Activated naive CD4-positive, alpha-beta T cell (primary cell): ENCODE measurements at places on chromosomes 2 and 18.

DNA sequence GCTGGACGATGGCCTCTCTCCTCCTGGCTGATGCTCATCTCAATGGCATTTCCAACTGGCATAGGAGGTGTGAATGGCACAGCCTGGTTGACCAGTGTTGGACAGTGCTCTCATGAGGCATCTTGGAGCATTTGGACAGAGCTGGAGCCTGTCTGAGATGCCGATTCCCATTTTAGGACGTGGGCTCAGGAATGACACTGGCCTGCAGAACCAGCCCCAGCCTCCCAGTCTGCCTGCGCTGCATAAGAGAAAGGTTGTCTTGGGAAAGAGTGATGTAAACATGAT is 118.2 kb upstream of the COPS8 start:
- DNase-seq = no peak

- DNase-seq = peak; percentile 27
Measured at GRCh38 chr2:169141713-169142352, 72.5 kb downstream of the DHRS9 start.

DNA sequence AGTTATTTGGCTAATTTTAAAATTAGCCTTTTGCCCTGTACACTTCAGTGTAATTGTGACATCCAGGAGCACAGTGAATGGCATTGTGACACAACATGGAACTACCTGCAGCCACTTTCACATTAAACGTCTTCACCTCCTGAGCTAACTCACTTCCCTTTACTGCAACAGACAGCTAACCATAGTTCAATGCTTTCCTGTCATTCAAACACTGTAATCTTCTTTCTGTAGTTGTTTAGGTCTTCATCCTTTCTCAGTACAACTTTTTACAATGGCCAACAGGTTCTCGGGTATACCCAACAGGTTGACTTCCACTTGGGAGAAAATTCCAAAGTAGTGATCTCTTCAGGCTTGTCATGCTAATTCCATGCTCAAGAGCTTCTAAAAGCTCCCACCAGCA is 8.6 kb upstream of the AGPS start:
- no peak for DNase-seq

DNA sequence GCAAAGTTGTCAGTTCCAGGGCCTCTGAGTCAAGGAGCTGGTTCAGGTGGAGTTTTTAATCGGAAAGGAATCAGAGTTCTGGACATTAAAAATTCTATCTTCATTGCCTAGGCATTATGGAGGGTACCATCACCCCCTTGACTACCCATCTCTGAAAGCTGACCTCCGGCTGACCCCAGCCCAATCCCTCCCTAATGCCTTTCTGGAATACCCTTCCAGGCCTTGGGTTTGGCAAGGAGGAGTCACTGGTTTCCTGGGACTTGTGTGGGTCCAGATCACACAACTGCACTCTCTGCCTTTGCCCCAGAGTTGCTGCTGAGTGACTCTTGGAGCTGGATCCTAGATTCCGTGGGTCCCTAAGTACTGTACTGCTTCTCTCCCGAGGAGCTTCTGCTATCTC is 1.0 kb upstream of the OSR1 start:
- no peak for DNase-seq

GRCh38 chr2:64932371-64933216 is 56.6 kb upstream of the SLC1A4 start:
- no peak for DNase-seq

- DNase-seq = no peak
Measured at GRCh38 chr2:8627692-8628085, 54.2 kb upstream of the ID2 start.

GRCh38 chr18:48111587-48111986 is 181.1 kb upstream of the SMAD2 start:
- DNase-seq = no peak

GRCh38 chr2:157895531-157895930 is 19.4 kb upstream of the ACVR1 start:
- no peak for DNase-seq

GRCh38 chr2:23692851-23693605 is 233.9 kb downstream of the ATAD2B start:
- no peak for DNase-seq

DNA sequence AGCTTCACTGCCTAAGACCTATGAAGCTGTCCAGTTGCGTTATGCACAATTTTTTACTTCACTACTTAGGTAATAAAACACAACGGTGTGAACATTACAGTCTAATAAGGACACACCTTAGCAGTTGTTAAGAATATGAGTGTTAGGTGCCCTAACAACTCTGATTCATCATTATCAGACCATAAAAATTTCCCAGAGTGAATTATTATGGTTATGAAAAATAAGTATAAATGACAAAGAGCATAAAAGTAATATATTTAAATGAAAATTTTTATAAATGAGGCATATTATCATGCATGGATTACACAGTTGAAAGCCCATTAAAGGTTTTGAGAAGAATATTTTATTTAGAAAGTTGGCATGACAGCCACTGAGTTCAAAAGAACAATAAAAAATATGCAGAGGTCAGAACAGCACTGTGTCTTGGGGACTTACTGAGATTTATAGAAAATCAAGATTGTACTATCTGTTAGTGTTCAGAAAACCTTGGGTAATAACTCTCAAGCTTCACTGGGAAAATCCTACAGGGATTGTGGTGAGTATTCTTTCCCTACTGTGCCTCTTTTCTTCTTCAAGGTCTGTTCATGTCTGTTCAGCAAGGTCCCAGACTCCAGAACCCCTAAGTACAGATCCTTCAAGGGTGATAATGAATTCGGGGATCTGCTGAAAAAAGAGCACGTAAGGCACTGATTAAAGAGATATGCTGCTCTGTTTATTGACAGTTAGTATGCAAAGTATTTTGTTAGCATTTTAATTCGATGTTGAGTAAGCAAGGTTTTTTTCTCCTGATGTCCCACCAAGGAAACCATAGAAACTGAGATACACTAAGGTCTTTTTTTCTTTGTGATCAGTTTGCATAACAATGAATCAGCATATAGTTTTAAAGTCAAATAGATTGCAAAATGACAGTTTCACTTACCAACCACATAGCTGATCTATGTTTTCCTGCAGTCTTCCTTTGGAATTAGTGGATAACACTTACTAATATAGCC is 250.0 kb downstream of the DSEL start:
- no peak for DNase-seq

GRCh38 chr2:241944821-241945220 is 75.3 kb downstream of the RTP5 start:
- DNase-seq = no peak

DNA sequence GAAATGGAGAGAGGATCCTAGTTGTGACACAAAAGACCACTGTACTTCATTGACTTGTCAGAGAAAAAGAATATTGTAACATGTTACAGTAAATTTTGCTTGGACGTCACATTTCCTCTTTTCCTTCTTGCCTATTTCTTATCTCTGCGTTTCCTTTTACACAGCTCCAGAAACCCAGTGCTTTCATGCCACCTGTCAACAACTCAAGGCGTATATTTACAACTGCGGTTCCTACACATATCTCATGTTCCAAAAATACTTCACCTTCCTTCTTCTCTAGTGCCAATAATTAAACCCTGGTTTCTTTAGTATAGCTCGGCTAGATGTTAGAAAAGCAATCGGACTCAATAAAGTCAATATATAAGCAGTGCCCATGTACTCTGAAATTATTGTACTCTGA is 911.5 kb upstream of the FSHR start:
- no peak for DNase-seq

GRCh38 chr2:1403565-1403964 is 9.7 kb upstream of the TPO start:
- DNase-seq = no peak

- no peak for DNase-seq
Measured at GRCh38 chr2:217839073-217839749, 163.6 kb downstream of the TNS1 start.

DNA sequence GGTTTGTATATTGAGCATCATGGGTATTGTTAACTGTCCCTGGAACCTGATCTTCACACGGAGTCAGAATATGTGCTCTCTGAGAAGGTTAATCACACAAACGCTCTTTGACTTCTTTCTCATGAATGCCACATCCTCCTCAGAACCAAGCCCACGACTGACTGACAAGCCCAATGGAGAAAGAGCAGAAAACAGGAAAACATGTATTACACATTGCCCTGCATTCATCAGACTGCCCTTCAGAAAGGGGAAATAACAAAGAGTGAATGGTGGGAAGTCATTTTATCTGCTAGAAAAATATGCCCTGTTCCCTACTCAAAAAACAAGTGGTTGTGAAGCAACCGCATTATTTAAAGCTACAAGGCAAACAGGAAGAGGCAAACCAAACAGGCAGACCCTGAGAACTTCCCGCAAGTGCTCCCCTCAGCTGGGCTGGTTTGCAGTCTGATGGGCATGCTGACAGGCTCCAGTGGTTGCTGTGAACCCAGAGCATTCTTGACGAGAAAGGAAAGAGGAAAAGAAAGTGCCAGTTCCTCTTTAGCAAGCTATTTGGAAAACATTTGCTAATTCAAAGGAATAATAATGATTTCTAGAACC is 172.9 kb upstream of the SETBP1 start:
- DNase-seq = no peak

DNA sequence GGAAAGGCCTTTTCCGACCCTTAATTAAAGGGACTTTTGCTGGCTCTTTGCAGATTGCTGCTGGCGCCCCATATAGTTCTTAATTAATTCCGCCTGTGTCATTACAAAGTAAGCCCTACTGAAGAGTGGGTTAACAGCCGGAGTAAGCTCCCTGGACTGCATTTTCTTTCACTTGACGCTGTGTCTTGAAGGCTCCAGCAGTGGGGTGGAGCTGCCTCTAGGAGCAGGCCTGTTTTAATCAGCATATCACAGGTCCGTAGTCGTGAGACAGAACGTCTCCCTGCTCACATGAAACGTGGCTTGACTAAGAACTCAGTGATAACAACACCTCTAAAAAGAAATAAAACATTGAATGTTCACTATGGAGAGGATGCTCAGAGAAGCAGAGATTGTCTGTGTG is 329.9 kb upstream of the RAB12 start:
- DNase-seq = no peak

GRCh38 chr2:235934059-235934773 is 234.0 kb downstream of the GBX2 start:
- no peak for DNase-seq

GRCh38 chr2:224039080-224039769 is at the start of gene SERPINE2:
Gene SERPINE2, minus strand, starts transcription at chr2:224039286. Its CDS starts 37,386 bp downstream, at chr2:224001900.
- peak; percentile 10 for DNase-seq

DNA sequence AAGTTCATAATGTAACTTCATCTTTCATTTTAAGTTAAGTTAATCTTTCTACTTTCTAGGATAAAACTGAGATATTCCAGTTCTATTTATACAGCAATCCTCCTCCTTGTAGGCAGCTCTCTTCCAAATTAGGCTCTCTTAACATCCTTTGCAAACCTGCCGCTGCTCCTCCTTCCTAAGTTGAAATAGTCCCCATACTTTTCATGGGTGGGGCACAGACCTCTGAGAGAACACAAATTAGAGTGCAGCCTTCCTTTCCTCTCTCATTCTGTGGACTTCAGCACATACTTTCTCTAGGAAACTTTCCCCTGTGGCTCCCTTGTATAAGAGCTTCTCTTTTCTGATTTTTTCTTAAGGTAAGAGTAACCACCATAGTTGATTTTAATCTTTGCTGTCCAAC is 28.3 kb downstream of the TWSG1 start:
- DNase-seq = no peak

DNA sequence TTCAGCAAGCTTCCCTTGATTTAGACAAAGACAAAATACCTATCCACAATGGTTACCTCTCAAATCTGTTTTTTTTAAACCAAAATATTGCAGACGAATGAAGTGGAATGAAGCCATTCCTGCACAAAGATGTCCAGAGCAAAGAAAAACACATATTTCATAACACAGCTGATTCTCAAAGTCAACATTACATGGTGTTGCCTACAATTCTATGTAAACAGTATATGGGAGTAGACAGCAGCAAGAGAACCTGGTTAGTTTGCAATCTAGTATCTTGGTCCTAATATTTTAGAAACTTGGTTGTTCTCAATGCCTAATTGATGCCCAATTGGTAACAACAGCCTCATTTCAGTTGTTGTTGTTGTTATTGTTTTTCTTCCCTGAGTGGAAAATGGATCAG is 1240.9 kb upstream of the CHAC2 start:
- DNase-seq = no peak

DNA sequence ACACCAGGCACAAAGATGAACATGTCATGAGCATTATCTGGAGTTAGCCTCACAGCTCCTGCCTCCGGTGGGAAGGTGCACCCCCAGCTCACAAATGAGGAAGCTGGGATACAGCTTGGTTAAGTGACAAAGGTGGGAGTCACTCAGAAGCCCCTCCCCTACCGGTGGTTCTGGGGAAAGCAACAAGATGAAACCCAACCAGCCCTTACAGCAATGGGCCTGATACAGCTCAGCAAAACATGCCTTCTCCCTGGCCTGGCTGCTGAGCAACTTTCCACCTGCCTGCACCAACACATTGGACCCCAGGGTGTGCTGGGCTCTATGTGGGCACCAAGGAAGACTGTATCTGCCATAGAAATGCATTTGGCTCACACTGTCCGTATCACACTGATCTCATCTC is 113.2 kb downstream of the GYPC start:
- DNase-seq = no peak

DNA sequence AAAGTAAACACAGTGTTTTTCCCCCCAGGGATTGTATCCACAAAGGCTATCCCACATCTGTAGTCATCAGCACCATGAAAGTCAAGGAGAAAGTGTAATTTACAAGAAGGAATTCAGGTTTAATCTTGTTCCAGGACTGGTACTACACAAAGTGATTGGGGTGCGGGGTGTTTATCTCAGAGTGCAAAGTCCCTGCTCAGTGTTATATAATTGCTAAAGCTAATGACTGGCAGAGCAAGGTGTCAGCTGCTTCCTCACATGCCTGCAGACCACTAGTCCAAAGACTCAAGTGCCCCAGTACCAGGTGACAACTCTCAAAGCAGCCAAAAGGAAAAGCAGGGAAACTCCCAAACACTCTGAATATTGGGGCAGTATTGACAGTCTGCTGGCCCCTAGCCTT is 40.4 kb upstream of the PDCL3 start:
- DNase-seq = no peak

DNA sequence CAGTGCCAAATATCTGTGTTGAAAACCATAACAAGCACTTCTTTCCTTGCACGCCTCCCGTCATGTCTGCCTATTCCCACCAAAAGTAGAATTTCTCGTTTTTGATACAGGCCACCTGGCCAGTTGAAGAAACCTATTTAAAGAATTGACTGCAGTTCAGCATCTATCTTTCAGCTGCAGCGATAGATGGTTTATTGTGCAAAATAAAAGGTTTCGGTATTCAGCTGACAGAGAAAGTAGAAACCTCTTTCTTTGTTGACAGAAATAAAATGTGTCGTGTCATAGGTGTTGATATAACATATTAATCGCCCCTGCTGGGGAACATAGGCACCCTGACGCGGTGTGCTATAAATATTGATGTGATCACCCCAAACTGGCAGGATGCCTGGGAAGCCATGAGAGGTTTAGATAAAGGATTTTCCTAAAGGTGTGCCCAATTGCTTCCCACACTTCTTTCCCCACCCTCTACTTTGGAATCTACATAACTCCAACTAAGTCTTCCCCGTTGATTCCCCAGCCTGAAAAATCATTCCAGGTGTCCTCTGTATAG is 570.4 kb downstream of the CCDC85A start:
- no peak for DNase-seq

DNA sequence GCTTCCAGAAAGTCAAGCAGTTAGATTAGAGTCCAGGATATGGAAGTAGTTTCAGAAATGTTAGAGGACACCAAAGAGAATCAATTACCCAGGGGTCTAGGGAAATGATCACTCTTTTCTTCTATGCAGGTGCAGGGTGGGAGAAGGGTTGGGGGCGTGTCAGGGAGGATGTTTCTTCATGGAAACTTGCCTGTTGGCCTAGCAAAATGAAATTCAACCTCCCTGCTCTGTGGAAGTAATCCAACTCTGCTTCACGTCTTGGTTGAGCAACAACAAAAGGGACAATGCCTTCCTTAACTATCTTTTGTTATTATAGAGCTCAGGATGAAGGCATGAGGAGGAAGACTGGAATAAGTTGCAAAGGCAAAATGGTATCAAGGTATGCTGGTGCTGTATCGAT is 210.8 kb upstream of the ETAA1 start:
- DNase-seq = no peak
